NCI-H1694 treated with DMSO at 0.1 percent for 48 hours (cell line): ENCODE measurements at places on chromosomes 12 and 14.

- no peak for DNase-seq
These were observed 71.7 kb downstream of the CCDC92 start for GRCh38 chr12:123900871-123901376.

DNA sequence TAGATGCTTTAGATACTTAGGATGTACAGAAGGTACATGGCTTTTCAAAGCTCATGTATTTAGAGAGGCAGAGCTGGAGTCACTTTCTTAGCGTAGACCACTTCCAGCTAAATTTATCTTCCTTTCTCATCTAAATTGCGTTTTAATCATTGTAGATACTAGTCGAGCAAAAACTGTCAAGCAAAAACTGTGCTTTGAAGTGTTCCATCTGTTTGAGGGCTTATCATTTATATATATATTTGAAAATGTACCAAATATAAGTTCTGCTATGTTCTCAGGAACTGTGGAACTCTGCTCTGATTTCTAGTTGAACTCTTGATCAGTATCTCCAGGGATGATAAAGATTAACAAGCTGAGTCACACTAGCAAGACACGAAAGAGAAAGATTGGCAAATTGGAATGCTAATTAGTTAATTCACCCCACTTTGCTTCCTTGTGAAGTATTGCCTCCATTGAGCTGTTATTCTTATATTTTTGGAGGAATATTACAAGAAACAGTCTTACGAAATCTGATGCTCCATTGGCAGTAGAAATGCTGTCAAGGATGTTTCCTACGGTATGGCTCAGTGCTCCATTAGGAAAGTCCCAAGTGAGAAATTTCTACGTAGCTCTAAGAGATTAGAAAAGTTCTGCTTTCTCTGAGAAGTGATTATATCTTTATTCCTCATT, 310.7 kb downstream of the AEBP2 start:
- DNase-seq, result no peak

DNA sequence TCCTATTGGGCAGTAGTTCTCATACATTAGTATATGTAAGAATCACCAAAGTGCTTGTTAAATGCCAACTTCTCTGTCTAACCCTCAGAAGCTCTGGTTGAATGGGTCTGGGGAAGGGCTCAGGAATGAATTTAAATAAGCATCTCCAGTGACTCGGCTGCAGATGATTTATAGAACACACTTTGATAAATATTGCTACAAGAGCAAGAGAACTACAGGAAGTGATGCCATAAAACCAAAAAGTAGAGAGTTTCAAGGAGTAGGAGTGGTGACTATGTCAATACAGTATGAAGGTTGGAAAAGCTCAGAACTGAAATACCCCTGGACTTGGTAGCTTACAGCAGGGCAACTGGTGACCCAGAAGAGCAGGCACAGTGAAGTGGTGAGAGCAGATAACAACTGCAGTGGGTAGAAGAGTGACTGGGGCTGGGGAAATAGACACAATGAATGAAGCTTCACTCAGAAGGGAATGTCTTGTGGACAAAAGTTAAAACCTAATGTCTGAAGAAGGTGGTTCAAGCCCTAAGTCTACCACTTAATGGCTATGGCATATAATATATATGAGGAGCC, 8.0 kb upstream of the PLEKHA5 start:
- DNase-seq, result no peak

DNA sequence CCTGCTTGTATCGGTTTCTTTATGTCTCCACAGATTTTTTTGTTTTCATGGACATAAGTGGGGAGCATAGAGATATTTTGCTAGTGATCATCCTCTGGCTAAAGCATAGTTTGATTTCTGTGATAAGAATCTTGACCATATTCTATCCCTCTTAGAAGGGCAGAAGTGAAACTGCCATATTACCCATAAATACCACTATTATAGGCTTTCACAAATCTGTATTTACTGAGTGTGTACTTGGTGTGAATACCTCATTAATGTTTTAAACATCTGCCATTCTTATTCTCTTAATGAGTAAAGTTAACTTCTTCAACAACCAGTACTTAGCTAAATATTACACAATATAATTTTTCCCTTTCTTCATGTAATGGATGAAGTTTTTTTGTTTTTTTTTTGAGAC, 16.1 kb downstream of the WNK1 start:
- DNase-seq, result no peak

- DNase-seq, result no peak
These were observed 9.1 kb downstream of the ULK1 start for GRCh38 chr12:131903270-131904255.

GRCh38 chr12:67482751-67483661, 165.5 kb upstream of the DYRK2 start:
- peak; percentile 21 for DNase-seq
